ENCODE measurements at places on chromosomes 12 and 14.

DNA sequence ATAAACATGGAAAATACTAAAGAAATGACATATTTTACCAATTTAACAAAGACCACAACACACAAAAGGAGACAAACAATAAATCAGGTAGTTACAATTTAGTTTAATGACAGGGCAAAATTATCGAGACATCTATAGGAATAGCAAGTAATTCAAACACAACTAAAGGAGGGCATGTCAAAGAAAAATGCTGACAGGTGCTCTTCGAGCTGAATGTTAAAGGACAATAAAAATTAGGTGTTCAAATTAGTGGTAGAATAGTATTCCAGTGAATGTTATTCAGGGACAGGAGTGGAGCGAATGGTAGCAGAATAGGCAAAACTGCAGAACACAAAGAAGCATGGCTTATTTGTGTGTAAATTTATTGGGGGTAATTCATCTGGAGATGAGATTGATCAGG, 1004.3 kb upstream of the FBXO33 start:
- DNase-seq, result no peak

- no peak for DNase-seq
Measured at GRCh38 chr14:104268295-104268694, 129.9 kb downstream of the KIF26A start.

- peak; percentile 93 for DNase-seq
Measured at GRCh38 chr12:48681710-48682532, at the start of gene KANSL2. TSS of gene KANSL2 (minus strand) at chr12:48682238. CDS start at chr12:48681632, 606 bp downstream.

- no peak for DNase-seq
Measured at GRCh38 chr14:94571395-94571794, 9.8 kb upstream of the SERPINA5 start.

DNA sequence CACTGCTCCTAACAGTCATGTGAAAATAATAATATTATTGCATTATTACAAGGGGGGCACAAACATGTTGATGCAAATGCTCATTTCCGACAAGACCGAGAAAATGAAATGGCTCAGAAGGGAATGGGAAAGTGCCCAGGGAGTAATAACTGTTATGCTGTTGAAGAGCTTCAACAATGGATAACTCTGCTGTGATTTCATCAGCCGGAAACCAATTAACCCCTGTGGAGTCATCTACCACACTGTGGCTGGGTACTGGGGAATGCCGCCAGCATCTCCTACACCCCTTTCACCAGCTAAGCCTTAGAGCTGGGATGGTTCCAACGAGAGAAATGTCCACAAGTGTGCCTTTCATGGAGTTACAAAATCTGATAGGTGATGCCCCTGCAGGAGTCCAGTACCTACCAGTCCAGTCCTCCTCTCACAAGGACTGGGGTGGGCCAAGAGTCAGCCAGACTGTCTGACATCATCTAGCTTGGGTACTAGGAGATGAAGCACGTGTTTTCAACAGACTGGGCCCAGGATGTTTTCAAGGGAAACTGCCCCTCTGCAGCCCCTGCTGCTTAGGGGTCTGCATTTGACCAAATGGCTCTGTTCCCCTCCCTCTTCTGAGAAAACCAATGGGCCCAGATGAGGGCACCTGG, 509.3 kb upstream of the CCDC196 start:
- no peak for DNase-seq

GRCh38 chr14:65170318-65170717, 68.0 kb upstream of the MAX start:
- no peak for DNase-seq

DNA sequence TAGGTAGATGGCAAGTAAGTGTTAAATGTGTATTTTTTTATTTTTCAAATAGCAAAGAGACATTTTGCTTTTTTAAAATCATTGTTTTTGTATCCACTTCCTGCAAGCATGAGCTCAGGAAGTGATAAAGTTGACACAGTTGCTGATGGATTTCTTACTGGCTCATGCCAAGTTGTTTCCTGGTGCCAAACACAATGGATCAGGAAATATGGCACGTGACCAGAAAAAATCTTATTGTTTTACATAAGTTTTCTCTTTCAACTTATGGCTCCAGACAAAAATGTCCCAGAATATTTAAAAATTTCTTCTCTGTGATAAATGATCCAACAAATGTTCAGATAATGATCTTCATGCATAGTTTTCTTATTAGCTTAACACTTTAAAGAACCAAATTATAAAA, 1279.1 kb upstream of the FLRT2 start:
- no peak for DNase-seq

DNA sequence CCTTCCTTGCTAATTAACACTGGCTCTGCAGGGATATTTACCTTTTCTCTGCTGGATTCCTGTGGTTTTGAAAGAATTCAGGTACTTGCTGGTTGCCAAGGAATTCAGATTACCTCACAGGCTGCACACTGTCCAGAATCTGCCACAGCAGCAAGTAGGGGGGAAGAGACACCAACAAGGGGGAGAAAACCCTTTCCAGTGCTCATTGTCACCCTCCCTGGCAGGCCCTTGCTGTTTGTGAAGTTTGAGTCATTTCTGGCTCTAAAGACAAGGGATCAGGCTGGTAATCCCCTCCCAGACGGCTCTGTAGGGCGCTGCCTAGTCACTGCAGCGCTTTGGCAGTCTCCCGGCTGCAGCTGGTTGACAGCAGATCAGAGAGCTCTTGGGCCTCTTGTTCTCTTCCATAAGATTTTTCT, 50.8 kb downstream of the TTLL5 start:
- DNase-seq, result no peak

DNA sequence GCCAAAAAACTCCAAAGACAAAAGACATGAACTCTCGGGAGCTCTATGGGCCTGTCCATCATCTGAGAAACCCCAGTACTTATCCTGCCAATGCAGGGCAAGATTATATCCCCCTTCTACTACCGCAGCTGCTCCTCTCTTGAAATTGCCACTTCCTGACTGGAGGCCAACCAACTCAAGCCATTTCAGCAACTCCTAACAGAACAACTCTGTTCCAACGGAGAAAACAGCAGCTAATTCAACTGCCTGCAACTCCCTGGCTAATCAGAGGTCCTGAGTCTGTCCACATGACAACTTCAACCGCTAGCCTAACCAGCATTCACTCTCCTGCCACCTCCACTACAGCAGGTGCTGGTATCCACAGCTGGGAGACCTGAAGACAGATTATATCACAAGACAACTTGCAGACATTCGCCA, 24.1 kb downstream of the CEP83 start:
- DNase-seq, result no peak

- DNase-seq, result no peak
Measured at GRCh38 chr14:96269359-96269710, 13.3 kb downstream of the BDKRB1 start.
